NCI-H2227 treated with DMSO at 0.1 percent for 48 hours (cell line): ENCODE measurements at places on chromosomes 6 and 20.

DNA sequence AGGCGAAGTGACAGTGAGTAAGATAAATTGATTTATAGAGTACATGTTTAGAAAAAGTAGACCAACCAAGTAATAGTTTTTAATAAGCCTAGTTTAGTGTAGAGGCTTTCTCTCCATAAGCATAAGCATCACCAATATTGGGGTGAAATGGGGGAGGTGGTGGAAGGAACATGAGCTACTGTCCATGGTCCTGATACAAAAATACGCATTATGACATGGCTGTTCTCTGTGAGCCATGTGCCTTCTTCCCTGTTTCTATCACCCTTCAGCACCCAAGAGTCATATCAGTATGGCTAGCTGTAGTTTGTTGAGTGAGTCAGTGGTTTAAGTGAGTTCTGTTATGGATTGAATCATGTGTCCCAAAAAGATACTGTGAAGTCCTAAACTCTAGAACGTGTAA lies 150.8 kb downstream of the EDN1 start:
- no peak for DNase-seq

- no peak for DNase-seq
These were observed 96.6 kb downstream of the RNGTT start for GRCh38 chr6:88866856-88867255.

DNA sequence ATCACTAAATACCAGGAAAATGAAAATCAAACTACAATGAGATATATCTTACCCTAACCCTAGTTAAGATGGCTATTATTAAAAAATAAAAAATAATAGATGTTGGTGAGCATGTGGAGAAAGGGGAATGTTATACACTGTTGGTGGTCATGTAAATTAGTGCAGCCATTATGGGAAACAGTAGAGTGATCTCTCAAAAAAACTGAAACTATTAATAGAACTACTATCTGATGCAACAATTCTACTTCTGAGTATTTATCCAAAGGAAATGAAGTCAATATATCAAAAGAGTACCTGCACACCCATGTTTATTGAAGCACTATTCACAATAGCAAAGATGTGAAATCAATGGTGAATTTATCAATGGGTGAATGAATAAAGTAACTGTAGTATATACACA lies 48.6 kb downstream of the HLA-A start:
- DNase-seq: no peak

DNA sequence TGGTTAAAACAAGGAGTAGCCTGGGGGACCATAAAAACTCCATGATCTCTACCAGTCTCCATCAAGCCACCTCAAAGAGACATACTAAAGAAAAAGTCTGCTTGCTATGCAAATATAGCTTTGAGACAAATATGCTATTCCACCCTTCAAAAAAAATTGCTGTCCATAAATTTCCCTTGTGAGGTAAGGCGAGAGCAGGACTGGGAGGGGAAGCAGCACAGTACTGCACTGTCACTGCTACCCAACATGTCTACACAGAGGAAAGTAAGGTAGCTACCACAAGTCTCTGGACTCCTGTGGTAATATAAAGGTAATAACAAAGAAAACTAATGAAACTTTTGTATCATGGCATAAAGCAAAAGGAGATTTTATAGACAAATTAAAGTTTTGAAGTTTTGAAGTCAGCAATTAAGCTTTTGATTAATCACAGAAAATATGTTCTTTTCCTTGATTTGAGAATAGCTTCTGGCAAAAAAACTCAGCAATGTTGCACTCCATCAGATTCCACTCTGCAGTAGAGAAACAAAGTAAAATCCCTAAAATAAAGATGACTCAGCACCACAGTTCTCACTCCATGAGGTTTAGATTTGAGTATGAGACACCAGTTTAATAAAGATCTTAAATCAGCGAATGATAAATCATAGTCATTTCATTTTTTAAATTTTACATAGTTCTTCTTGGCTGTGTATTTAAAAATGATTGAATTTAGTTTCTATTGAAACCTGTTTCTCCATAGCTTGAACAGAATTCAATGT lies 602.4 kb downstream of the COL12A1 start:
- DNase-seq: no peak

GRCh38 chr6:7042654-7043545 lies 64.9 kb upstream of the RREB1 start:
- no peak for DNase-seq

GRCh38 chr20:39946931-39947330 lies 742.1 kb downstream of the MAFB start:
- DNase-seq: no peak

DNA sequence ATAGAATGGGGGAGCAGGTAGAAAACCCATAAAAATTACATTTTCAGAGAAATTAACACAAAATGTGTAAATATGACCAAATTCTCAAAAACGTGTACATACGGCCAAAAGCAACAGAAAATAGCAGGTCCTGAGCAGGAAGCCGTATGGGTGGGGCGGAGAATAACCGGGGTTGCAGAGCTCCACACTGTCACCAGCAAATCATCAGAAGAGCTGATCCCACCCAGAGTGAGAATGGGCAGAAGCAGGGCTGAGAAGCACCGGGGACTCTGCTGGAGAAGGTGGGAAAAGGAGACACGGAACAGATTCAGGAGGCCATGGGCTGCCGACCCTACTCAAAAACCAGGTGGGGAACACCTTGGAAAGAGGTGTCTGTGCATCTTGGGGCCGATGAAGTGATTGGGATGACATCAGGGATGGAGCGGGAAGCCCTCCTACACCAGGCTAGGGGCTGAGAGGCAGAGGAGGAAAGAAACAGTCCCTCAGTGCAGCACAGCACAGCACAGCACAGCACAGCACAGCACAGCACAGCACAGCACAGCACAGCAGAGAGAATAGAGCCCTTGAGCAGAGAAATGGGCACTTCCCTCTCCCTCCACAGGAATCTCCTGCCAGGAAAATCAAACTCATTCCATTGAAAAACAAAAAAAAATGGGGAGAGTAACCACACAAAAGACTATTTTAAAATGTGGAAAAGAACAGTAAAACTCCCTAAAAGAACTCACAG lies 22.3 kb downstream of the STX7 start:
- DNase-seq: no peak
